ENCODE measurements at places on chromosomes 12 and 14.

DNA sequence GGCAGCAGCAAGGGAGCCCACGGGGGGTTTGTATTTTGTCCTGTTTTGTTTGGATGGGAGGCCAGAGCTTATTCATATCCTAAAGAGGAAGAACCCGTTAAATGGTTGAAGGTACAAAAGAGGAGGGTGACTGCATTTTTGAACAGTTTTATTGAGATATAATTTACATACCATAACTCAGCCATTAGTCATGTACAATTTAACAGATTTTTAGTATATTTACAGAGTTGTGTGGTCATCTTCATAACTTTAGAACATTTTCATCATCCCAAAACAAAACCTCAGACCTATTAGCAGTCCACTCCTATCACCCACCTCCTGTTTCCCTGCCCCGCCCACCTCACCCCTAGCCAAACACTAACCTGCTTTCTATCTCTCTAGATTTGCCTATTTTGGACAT is 12.6 kb downstream of the NRDE2 start:
- no peak for DNase-seq

DNA sequence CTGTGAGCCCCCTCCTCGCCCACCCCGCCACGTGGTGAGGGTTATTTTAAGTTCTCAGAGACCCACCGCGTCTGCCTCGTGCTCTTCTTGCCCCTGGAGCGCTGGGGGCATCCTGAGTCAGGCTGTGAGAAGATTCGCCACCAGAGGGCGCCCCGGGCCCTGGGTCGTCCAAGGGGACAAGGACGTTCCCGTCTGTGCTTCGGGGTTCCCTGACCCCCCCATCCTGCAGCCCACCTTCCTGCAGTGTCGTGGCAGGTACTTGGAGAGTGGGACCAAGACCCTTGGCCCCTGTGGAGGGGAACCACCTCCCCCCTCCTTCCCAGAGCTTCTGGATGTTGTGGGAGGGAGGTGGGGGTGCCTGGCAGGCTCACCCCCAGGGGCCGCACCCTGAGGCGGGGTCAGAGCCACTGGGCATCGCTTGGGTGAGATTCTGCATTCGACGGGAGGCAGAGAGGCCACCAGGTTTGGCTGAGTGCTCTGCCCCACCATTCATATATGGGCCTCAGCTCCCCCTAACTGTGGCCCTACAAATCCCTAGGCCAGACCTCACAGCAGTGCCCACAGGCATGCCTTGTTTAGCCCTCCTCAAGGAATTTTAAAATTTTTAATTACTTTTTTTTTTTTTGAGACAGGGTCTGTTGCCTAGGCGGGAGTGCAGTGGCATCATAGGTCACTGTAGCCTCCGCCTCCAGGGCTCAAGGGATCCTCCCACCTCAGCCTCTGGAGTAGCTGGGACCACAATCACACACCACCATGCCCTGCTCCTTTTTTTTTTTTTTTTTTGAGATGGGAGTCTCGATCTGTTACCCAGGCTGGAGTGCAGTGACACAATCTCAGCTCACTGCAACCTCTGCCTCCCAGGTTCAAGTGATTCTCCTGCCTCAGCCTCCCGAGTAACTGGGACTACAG is 17.0 kb downstream of the RHOF start:
- peak; percentile 92 for DNase-seq

DNA sequence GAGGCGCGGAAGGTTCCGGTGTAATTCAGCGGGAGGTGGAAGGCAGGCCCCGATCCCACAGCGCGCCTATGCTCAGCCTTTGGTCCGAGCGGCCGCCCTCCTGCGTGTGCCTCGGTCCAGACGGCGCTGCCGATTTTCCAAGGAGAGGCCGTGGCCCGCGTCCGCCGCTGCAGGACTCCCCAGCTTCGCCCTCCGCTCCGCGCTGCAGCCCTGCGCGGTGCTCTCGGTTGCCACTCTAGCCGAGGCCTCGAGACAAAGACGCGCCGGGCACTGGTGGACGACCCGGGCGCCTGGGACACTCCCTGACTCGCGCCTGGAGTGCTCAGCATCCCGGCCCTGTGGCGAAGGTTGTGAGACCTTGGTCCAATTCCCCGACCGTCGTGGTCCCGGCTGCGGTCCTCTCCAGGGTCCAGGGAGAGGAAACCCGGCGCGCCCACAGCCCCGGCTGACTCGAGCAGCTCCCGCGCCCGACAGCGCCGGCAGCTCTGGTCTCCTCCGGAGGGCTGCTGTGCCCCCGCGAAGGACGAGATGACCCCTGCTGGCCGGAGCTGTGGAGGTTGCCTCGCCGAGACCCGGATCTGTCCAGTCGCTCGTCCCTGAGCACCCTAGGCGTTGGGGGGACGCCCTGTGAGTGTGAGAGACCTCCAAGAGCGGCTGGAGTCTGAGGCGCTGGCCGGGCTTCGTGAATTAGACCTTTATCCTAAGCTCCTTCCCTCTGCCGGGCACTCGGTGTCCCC is 6.5 kb downstream of the HOXC12 start:
- DNase-seq = no peak

GRCh38 chr14:39875028-39875427 is 442.8 kb upstream of the FBXO33 start:
- no peak for DNase-seq

- DNase-seq = no peak
These were observed 16.5 kb downstream of the SEL1L start for GRCh38 chr14:81516986-81517797.

DNA sequence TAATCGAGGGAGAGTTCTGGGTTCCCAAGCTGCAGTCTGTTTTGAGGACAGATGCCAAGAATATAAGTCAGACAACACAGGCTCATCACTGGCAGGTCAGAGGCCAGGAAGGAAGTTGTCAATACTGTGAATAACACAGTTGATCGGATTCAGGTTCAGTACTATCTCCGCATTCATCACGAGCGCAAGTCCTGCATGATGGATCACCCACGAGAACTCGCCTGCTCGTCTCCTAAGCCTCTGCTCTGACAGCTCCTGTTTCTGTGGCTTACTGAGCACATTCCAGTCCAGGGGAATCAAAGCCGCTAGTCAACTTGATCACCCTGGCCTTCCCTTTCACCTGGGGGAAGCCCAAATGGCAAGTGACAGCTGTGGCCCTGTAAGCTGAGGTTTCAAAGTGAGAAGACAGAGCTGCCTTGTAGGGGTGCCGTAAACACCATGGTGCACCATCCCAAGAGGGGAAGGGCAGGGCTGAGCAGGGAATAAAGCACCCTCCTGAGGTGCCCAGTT is 60.1 kb upstream of the DICER1 start:
- DNase-seq = no peak

All from activated CD8-positive, alpha-beta memory T cell treated with anti-CD3 and anti-CD28 coated beads, Interleukin-2, amount 10 ng/mL, durations not matched to agents 7 days and 5 days (primary cell).